ENCODE measurements at places on chromosomes 2 and 18. TPM values are rescaled to one million over a fixed set of nuclear protein-coding genes. Genes with fewer than 3 reads are reported as not detected.
A peak's percentile ranks its signal among the peaks of the same experiment; 100 is the strongest.

DNA sequence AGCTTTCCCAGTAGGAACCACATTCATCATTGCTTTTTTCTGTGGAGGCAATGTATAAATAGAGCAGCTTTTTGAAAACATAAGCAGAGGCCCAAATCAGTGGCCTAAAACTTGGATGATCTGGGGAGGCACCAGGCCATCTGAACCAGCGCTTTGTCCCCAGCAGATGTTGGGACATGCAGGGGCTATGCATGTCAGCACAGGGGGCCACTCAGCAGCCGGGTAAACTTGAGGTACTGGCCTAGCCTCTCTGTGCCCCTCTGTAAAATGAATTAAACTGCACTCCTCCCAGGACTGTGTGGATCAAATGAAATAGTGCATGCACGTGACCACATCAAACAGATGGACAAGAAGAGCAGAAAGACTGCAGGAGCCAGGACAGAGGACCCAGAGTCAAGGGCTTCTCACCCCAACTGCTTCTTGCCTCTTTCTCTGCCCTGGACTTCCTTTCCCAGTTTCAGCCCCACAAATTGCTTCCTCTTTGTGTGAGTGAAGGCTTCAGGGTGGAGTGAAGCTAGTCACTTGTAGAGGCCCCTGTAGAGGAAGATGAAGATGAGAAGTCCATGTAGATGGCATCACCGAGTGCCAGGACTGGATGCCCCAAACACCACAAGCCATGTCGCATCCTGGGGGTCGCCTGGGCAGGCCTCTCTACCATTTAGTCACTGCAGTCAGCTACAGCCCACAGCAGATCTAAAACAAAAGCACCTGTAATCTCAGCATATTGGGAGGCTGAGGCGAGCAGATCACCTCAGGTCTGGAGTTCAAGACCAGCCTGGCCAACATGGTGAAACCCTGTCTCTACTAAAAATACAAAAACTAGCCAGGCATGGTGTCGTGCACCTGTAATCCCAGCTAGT is 53.2 kb downstream of the IMPA2 start:
- H3K27ac ChIP-seq, result no peak overlapping the region
- H3K4me3 ChIP-seq, result no peak overlapping the region
- peaks cover 10% of the 10 kb centered on the region for H3K27me3 ChIP-seq
- H3K4me1 ChIP-seq, result peaks cover 2% of the 10 kb centered on the region
- H3K36me3 ChIP-seq, result no peaks in the 10 kb centered on the region

CD207 gene
- total RNA-seq, result 0.74 TPM

DNA sequence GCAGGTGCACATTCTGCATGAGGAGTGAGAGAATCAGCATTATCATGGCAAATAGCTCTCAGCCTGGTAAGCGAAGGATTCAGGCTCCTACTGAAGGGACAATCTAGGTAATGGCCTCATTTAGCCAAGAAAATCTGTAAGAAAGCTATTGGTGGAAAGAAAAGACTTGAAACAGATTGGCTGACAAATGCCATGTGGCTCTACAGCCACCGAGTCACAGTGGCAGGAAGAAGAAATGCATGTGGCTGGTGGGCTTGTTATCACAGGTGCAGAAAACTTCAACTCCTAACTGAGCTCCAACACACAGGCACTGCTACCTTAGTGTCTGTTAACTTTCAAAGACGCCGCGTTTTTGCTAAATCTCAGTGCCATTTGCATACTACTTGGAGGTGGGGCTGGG is 60.6 kb upstream of the REV1 start:
- DNase-seq, result no peak
- no peak overlapping the region for H3K27ac ChIP-seq
- H3K4me3 ChIP-seq, result no peak overlapping the region

B3GNT7 gene
- total RNA-seq, result 5.3 TPM

PIAS2 gene
- 47.5 TPM for total RNA-seq

DNA sequence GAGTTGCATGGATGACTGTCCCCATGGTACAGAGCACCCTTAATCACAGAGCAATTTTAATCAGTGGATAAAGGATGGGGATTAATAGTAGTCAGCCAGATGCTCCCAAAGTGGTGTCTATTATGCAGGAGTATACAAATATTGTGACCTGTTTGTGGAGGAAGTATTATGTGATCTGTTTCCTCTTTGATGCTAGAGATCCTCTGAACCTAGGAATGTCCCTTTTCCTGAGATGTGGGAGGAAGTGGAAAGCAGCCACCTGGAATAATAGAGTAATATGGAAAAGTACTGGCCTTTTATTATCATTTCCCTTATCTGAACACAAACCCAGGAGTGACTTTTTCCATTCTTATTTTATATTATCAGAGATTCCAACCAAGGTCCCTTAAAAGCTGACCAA is 94.2 kb upstream of the EFEMP1 start:
- H3K4me1 ChIP-seq, result peaks cover 50% of the 10 kb centered on the region
- H3K36me3 ChIP-seq, result no peaks in the 10 kb centered on the region
- no peak overlapping the region for H3K4me3 ChIP-seq

PASK gene
- 39.7 TPM for total RNA-seq

- no peak for DNase-seq
- no peak overlapping the region for H3K27ac ChIP-seq
- H3K4me1 ChIP-seq, result peaks cover 5% of the 10 kb centered on the region
Observed at GRCh38 chr18:69727912-69728572, 219.6 kb downstream of the CD226 start.

DNA sequence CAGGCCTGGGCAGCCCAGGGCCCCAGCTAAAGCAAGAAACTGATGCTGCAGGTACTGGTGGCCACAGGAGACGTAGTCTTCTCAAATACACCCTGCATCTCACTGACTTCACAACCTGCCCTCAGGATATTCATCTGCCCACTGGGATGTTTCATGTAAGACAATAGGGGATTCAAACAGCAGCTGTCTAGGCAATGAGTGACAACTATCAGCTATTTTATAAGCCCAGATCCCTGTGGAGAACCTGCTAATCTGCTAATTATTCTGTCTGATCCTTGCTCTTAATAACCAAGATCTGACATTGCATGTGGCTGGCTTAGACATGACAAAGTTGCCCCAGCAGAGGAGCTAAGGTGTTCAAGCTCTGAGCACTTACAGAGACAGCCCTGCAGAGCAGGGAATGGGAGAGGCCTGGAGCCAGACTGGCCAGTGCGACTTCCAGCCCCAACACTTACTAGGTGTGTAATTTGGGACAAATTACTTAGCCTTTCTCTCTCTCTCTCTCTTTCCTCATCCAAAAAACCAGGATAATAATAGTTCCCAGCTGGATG is 28.6 kb downstream of the SIGLEC15 start:
- H3K27ac ChIP-seq, result no peak overlapping the region
- no peak overlapping the region for H3K4me3 ChIP-seq

NT5DC4 gene
- not detected for total RNA-seq

DNA sequence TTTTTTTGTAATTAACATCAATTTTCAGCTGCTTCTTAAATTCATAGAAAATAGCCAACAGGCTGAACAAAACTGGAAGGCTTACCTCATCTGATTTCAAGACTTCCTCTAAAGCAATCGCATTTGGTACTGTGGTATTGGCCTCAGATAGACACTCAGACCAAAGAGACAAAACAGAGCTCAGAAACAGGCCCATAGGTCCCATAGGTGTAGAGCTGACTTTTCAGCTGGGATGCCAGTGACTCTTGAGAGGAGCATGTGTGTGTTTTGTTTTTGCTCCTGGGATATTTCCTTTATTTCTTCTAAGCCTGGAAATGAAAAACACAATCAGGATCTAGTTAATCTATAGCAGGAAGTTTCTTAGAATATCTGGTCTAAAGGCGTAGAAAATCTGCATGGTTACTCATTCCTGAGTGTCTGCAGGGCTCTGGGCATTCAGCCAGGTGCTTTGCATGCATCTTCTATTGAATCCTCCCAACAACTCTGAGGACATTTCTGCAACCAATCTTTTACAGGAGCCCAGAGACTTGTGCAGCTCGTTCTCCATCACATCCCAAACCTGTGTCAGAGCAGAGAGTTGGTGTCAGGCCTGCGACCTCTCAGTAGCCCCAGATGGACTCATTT is 190.8 kb downstream of the RTP5 start:
- H3K4me1 ChIP-seq, result no peaks in the 10 kb centered on the region
- H3K27me3 ChIP-seq, result peaks cover 2% of the 10 kb centered on the region
- H3K36me3 ChIP-seq, result peaks cover 7% of the 10 kb centered on the region
- no peak overlapping the region for H3K4me3 ChIP-seq
- no peak for DNase-seq

ASB18 gene
- not detected for total RNA-seq

DNA sequence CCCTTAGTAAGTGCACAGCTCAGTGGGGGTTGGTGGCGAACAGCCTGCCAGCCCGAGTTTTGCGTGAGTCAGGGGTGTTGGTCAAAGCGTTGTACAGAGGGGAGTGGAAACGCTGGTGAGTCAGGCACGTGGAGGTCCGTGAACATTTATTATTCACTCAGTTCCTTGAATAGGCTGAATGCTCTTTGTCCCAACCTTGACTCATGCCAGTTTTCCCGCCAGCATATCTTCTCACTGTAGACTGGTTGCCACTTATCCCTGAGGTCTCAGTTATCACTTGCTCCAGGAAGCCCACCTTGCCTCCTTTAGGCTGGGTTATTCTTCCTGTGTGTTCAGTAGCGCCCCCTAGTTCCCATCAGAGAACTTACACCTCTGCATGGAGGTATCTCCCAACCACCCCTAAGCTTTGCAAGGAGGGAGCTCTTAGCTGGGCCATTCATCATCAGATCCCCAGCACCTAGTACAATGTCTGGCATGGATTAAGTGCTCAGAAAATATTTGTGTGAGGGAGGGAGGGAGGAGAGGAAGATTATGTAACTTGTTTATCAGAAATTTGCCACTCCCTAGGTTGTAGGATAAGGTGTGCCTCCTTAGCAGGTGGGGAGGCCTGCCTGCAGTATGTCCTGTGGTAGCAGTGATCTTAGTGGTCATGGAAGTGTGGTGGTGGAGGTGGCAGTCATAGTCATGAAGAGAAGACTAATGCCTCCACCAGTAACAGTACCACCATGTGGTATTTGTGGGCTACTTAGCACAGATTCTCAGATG is 72.1 kb downstream of the CABLES1 start:
- H3K4me3 ChIP-seq, result no peak overlapping the region
- H3K36me3 ChIP-seq, result peaks cover 58% of the 10 kb centered on the region
- no peak for DNase-seq
- no peak overlapping the region for H3K27ac ChIP-seq

- no peaks in the 10 kb centered on the region for H3K36me3 ChIP-seq
- no peak overlapping the region for H3K4me3 ChIP-seq
- H3K27ac ChIP-seq, result no peak overlapping the region
- peaks cover 10% of the 10 kb centered on the region for H3K4me1 ChIP-seq
- H3K27me3 ChIP-seq, result no peaks in the 10 kb centered on the region
Observed at GRCh38 chr2:27754831-27755230, 16.7 kb upstream of the MRPL33 start.

DNA sequence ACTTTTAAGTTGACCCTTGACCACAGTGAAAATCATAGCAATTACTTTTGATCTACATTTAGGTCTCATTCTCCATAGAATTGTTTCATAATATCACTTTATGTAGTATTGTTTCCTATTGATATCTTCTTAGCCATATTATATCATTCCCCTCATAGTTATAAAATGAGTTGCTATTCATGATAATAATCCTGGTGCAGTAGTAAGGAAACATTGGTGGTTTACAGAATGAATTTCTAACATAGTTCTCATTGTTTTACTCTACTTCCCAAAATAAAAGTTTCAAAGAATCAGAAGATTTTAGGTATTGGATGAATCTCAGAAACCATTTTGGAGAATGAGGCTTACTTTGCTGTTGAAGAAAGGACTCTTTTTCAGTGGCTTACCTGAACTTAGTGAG is 246.0 kb downstream of the PARD3B start:
- H3K27ac ChIP-seq, result no peak overlapping the region
- peaks cover 6% of the 10 kb centered on the region for H3K4me1 ChIP-seq
- H3K36me3 ChIP-seq, result no peaks in the 10 kb centered on the region
- H3K4me3 ChIP-seq, result no peak overlapping the region
- H3K27me3 ChIP-seq, result no peaks in the 10 kb centered on the region

GRCh38 chr2:186591506-186591890 is 1.6 kb downstream of the ITGAV start:
- peak overlapping the region; percentile 98 for H3K4me3 ChIP-seq
- H3K36me3 ChIP-seq, result peaks cover 6% of the 10 kb centered on the region
- peak overlapping the region; percentile 94 for H3K27ac ChIP-seq
- no peak for DNase-seq
- H3K27me3 ChIP-seq, result peaks cover 9% of the 10 kb centered on the region
- peaks cover 46% of the 10 kb centered on the region for H3K4me1 ChIP-seq

DNA sequence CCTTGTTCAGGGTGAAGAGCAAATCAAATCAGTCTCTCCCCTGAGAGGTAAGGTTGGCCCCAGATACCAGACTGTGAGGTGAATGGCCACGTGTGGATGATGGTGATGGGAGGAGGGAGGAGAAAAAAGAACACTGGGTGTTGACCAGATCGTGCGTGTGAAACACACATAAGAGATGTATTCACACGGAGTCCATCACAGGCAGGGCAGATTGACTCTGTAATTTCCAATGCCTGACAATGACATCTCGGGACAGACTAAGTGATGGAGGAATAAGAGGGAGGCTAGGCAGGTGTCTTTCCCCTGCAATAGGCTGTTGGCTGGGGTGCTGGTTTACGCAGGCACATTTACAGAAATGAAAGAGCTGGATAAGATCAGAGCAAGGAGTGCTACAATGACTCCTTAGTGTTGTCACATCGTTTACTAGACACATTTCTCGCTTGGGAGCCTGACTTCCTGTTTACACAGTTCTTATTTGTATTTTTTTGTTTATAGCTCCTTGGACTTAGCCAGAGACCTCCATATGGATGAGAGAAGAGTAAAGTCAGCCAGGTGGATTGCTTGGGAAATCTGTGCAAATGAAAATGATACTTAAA is 43.1 kb downstream of the CPO start:
- H3K36me3 ChIP-seq, result no peaks in the 10 kb centered on the region
- peak overlapping the region; percentile 44 for H3K27ac ChIP-seq
- peaks cover 2% of the 10 kb centered on the region for H3K27me3 ChIP-seq
- no peak overlapping the region for H3K4me3 ChIP-seq

Measured in endothelial cell (in vitro differentiated cells).